ENCODE measurements at places on chromosomes 7 and 10. TPM values are rescaled to one million over a fixed set of nuclear protein-coding genes. Genes with fewer than 3 reads are reported as not detected.

Gene OPALIN
- not detected for total RNA-seq

Gene FOXP2
- not detected for total RNA-seq

Gene CYP3A7
- not detected for total RNA-seq

Gene ODAD2
- not detected for total RNA-seq

Gene ZNF107
- total RNA-seq: 2.3 TPM

Gene LOXL4
- 1.3 TPM for total RNA-seq

Gene PDE1C
- 7.1 TPM for total RNA-seq

Gene AKR1C1
- total RNA-seq: 514 TPM

Gene LRIT1
- not detected for total RNA-seq

Gene ADAM22
- total RNA-seq: 0.34 TPM

Gene LDB3
- total RNA-seq: 0.04 TPM

Gene PRTFDC1
- 23.8 TPM for total RNA-seq

Gene SPDYE8
- not detected for total RNA-seq

Gene NEBL
- total RNA-seq: 2.7 TPM

Gene MOGAT3
- not detected for total RNA-seq

Gene GPR15LG
- not detected for total RNA-seq

Gene PDK4
- total RNA-seq: 5.0 TPM

Gene IQUB
- 0.13 TPM for total RNA-seq

Gene TCERG1L
- total RNA-seq: not detected

Gene CLRN3
- not detected for total RNA-seq

Gene HOXA2
- 1.4 TPM for total RNA-seq

Gene TRIM73
- total RNA-seq: 3.1 TPM

Gene FGL2
- not detected for total RNA-seq

Gene CALU
- total RNA-seq: 158 TPM

Gene ZNF488
- total RNA-seq: 15.0 TPM

Gene RHOBTB1
- total RNA-seq: 7.0 TPM
